Activated effector memory CD4-positive, alpha-beta T cell treated with anti-CD3 and anti-CD28 coated beads, Interleukin-2, amount 50 U/mL, for 16 hours (primary cell): ENCODE measurements at places on chromosomes 6 and 20.

DNA sequence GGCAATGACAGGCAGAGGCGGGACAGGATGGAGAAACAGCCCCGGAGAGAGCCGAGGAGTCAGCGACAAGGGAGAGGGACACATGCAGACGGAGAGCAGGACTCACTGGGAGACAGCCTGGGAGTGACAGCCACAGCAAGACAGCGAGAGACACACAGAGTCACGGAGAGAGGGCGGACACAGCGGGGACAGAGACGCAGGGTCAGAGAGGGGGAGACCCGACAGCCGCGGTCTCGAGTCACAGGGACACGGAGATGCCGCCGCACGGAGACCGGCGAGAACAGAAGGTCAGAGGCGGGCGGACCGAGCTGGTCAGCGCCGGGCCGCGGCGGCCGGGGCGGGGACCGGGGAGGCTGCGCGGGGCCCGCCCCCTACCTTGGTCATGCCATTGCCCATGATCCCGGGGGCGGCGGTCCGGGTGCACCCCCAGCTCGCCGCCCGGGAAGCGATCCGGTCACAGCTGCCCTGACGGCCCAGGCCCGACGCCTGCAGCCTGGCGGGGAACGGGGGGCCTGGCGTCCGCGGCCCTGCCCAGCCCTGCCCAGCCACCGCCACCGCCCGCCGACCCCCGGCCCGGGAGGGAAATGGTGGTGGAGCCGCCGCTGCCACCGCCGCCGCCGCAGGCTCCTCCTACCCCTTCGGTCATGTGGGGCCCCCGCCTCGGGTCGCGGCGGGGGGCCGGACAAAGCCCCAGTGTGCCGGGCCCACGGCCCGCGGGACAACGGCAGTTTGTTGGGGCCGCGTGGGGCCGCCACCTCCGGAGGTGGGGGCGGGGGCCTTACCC, at the start of the genes DUSP15 and TTLL9:
DUSP15 (minus strand) TSS at position 586 of the 784 bp plus-strand sequence; CDS start at position 396, 190 bp downstream.
TTLL9 (plus strand) TSS at position 693 of the 784 bp plus-strand sequence. CDS start 493 bp downstream, outside the sequence.
- peak; percentile 64 for DNase-seq

- no peak for DNase-seq
These were observed 275.0 kb upstream of the BMP2 start for GRCh38 chr20:6492271-6493055.

- peak; percentile 75 for DNase-seq
These were observed 1.0 kb downstream of the LRP11 start for GRCh38 chr6:149862922-149863697.

- DNase-seq = no peak
These were observed 10.3 kb upstream of the R3HDML start for GRCh38 chr20:44326391-44327159.

DNA sequence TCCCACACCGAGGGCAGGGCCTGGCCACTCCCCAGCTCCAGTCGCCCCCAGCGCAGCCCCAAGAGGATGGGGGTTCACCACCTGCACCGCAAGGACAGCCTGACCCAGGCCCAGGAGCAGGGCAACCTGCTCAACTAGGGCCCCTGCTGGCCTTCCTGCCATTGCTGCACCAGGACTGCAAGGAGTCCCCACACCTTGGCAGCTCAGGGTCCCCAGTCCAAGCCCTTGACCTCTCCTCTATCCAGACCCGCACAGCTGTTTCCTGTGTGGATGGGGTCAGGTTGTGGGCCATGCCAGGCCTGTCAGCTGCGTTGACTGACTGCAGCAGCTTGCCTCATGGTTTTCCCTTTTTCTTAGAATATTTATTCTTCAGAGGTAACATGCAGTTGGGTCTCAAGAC, 4.4 kb downstream of the LRRC73 start:
- DNase-seq = no peak

GRCh38 chr6:134341999-134342567, 24.2 kb upstream of the SGK1 start:
- no peak for DNase-seq

DNA sequence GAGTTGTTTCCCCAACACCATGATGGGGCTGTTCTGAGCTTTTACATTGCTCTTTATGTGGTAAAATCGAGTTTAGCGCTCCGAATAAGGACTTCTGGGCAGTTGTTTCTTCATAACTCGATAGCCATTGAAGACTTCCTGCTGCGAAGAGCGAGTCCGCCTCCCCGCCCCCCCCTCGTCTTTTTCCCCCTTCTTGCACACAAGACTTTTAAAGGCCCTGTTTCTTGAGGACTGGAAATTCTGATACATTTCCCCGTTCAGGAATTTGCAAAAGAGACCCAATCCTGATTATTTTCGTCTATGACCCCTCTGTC, 1.5 kb upstream of the CITED2 start:
- DNase-seq = no peak

DNA sequence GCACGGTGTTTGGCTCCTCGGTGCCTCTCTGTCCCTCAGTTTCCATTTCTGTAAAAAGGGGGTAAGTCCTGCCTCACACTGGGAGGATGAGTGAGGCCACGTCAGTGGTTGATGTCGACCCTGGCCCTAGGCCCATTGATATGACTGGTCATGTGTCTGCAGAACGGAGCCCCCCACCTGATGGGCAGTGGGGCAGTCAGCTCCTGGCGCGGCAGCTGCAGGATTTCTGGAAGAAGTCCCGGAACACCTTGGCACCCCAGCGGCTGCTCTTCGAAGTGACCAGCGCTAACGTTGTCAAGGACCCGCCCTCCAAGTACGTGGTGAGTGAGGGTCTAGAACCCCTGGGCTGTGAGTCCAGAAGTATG, 1.2 kb downstream of the SNX21 start:
- DNase-seq = no peak

DNA sequence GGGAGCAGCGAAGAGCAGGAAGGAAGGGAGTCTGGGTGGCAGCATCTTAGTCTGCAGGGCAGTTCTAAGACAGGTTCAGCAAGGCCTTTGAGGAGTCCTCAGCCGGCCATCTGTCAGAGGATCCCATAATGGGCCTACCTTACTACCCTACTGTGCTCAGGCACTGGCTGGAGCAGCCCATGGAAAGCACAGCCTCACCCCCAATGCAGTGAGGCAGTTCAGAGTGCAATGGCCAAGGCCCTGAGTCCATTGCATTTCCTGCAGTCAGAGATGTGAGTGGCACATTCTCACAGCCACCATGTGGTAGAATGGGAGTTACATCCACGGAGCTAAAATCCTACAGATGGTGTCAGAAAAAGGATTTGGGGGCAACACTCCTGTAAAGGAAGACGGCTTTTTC, 19.4 kb upstream of the OVOL2 start:
- no peak for DNase-seq

DNA sequence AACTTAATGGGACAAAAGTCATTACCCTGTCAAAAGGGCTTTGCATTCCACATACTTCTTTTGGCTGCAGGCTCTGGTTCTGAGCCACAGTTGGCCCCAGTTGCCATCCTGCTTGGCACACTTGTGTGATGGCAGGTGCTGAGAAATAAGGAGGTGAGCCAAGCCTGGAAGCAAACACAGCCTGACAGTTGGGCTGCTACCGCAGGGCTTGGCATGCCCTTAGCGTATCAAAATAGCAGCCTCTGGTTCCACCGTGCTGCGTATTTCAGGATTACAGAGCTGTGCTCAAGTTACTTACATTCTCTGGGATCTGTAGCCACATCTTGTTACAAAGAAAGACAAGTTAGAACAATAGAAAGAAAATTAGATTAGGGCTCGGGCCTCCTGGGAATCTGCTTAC, 11.1 kb downstream of the MTHFD1L start:
- no peak for DNase-seq

DNA sequence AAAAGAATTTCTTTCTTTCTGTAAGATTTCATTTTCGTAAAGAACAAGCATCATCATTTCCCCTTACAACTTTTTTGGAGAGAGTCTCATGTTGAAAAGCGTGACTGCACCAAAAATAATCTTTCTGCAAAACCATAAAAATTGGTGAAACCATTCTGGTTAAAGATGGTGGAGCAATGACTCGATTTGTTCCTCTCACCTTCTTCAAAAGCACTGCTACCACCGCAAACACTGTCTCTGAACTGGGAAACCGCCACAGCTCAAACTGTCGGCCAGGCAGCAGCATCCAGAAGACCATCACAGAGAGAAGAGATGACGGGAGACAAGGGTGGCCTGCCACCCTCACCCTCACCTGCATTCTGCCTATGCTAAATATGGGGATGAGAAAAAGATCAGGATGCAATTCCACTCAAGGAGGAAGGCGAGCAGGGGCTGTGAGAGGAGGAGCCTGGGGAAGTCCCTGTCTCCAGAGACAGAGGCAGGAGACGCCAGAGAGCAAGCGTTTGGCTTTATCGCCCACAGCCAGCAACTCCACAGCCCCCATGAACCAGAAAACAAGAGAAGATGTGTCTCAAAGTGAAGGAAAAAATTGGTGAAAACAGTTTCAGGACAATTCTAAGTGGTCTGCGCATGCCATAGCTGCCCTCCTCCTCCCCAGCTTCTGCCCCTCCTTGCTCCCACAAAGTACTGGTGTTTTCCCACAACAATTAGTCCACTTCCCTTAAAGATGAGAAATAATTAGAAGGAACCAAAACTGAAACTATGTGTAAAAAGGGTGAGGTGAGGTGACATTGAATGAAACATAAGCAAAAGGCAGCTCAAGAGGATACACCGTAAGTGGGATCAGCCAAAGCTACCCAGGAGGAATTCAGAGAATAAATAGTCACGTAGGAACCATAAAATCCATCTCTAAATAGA, 255.5 kb downstream of the KIF16B start:
- no peak for DNase-seq

DNA sequence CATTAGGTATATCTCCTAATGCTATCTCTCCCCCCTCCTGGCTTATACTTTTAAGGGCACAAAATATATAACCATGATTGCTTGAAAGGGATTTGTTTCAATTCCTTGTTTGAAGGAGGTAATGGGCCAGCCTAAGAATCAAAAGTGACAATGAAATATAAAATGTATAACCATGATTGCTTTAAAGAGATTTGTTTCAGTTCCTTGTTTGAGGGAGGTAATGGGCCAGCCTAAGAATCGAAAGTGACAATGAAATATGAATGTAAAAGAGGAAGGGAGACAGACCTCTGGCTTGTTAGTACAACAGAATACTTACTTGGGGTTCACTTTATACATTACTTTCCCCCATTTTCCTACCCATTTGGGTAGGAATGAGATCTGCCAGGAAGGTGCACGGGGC, 55.5 kb downstream of the FOXC1 start:
- no peak for DNase-seq
